ENCODE measurements at places on chromosomes 1 and 21. TPM values are rescaled to one million over a fixed set of nuclear protein-coding genes. Genes with fewer than 3 reads are reported as not detected.

DNA sequence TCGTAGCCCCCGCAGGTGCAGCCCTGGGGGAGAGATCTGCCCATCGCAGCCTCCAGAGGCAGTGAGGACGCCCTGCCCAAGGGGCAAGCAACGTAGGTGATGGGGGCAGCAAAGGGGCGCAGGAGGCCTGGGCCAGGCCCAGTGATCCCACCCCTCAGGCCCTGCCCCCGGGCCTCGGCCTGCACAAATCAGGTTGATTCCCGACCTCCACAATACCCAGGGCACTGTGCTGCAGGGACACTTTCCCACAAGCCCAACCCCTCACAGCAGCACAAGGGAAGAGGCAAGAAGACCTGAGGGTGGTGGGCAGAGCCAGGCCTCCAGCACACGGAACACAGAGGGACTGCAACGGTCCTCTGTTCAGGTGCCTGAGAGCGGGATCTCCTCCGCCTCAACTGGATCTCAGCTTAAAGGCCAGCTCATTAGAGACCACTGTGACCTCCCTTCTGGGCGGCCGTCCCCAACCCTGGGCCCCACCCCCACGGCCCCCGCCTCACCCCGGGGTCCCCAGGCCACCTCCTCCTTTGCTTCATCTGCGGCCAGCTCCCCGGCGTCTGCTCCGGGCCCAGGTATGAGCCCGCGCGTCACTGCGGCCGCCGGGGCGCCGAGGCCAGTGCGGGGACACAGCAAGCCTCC is 812 bp upstream of the ARF1 start:
- DNase-seq: no peak

The TGFB2 gene
- 0.40 TPM for total RNA-seq

DNA sequence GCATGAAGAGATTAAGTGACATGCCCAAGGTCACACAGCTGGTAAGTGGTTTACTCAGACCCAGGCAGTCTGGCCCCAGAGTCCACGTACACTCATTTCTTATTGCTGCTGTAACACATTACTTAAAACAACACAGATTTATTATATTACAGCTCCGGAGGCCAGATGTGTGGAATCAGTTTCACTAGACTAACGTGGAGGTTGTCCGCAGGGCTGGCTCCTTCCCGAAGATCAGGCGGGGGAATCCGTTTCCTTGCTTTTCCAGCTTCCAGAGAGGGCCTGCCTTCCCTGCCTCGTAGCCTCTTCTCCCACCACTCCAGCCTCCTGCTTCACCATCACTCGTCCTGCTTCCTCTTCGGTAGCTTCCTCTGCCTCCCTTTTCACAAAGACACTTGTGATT is 81.2 kb downstream of the KCNN3 start:
- DNase-seq: no peak

DNA sequence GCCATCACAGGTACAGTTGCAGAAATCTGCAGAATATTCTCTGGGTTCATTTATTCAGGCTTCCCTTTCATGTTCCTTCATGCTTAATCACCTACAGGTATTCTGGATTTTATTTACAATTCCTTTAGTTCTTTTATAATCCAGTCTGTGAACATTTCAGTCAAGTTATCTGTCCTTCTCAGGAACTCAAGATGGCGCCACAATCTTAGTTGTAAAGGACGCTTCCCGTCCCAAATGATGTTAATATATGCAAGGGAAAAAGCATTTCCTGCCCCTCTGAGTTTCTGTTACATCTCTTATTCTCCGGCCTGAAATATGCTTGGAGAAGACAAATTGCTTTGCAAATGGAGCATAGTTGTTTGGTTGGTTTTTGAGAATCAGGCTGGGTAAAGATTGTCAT is 19.3 kb downstream of the F3 start:
- DNase-seq: no peak

DNA sequence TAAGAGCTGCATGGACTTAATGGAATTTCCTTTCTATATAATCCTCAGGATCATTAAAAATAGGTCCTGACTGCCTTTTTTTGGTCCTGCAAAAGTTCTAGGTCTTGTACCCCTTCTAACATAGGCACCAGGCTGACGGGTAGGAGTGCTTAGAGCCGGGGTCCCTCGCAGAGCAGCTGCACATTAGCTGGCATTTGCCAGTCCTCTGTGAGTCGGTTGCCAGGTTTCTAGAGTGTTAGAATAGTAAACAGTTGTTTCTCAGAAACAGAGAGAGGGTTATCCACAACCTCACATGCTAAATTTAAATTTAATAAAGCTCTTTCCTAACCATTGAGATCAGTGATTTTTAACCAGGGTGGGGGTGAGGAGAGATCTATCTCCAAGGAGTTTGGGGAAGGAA is 35.4 kb upstream of the HEATR1 start:
- DNase-seq: no peak

- DNase-seq: no peak
Observed at GRCh38 chr1:162327788-162328165, 48.9 kb downstream of the SPATA46 start.

The CASQ1 gene
- total RNA-seq: not detected

The MAST2 gene
- 11.0 TPM for total RNA-seq

The F5 gene
- total RNA-seq: not detected

DNA sequence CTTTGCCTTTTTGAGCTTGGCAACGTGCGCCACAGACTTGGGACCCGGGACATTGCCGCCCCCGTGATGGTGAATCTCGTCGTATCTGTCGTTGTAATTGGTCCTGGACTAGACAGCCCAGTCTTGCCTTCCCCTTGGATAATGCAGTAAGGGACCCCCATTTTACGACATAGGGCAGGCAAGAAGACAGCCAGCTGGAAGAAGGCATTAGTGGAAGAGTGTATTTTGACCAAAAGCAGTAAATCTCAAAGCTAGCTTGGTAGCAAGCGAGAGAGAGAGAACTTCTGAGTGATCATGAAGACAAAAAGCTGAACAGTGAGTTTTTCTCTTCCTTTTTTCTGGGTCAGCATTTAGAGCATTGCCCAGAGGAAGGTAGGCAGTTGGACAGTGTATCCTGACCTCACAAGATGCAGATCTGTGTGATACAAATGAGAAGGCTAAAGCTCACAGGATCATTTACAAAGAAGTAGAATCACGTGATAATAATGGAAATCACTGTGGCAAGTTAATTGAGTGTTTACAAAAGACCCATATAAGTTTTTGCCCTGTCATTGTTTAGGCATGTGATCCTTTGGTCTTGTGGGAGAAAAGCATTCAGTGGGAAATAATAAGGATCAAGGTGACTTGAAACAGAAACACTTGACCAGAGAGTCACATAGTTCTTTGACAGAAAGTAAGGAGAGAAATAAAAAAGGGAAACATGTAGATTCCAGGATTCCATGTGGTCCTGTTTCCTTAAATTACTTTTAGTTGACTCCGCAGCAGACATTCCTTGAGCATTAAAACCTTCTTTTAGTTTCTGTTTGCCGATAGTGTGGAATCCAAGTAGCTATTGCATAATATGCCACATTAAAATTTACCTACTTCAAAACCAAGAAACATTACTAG is 66.3 kb downstream of the CNST start:
- no peak for DNase-seq

The COL8A2 gene
- total RNA-seq: 6.1 TPM

DNA sequence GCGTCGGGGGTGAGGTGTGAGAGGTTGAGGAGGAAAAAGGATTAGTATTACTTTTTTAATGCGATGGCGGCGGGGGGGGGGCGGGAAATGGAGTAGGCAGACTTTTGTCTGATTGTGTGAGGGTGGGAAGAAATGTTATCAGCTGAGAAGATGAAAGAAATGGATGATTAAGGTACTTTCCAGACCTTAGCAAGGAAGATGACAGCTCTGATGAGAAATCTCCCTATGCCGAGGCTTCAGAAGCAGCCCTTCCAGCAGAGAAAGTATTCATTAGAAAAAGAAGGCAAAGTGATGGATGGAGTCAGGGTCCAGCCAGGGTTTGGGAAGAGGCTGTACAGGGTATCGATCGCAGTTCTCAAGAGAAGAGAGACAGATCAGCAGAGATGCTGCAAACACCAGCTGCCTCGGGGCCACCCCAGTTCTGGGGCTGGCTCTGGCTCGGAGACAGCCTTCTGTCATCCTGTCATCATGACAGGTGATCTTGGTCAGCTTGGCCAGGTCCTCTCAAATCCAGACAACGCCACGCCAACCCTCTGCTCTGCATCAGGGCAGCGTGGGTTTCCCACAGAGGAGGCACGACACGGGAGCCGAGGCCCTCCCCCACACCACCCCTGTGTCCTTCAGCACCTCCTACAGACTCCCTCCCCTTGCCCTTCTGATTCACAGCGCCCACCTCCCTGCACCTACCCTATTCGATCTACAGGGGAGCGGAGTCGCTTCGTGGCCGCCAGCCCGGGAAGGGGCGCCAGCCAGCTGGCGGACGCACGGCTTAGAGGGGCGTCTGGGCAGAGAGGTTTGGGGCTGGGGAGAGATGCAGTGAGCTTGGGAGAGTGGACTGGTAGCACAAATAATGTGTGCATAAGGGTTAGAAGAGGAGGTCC is 674 bp upstream of the ATXN7L2 start:
- no peak for DNase-seq

The SUMO3 gene
- 42.0 TPM for total RNA-seq

DNA sequence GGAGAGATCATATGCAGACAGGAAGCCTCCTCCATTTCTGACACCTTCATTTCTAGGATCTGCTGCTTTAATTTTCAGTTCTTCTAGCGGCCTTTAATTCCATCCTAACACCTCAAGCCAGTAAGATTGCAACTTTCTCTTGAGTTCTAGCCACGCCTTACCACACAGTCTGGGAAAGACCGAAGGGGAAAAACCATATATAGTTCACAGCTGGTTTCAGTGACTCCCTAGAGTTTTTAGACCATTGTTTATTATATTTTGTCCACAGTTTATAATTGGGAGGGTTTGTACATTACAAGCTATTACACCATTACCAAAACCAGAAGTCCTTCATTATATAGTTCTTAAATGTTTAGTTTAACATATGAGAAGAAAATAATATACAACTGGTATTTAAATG is 37.5 kb downstream of the DPH5 start:
- DNase-seq: no peak

DNA sequence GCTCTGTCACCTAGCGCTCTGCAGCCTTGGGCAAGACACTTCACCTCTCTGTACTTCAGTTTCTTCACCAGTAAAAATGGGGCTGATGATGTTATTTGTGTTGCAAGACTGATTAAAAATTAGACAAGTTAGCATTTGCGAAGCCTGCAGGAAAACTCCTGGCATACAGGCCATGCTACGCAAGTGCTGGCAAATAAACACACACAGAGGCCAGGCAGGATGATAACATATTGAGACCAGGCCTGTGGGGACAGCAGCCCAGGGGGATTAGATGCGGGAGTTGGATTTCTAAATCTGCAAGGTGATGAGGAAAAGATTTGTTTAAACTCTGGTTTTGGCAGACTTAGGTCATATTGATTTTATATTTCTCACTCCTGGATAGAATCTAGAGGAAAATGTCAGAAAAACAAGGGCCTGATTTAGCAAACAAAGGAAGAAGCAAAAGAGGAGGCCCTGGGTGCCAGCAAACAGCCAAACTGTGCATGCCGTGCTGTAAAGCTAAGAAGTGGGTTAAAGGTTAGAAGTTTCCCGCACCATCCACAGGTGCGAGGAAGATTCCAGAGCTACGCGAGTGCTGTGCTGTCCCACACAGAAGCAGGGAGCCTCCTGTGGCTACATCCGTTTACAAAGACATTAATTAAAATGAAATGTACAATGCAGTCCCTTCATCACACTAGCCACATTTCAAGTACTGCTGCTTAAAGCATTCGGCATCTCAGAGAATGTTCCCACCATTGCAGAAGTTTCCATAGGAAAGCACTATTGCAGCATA is 532.2 kb downstream of the NPHP4 start:
- DNase-seq: no peak

DNA sequence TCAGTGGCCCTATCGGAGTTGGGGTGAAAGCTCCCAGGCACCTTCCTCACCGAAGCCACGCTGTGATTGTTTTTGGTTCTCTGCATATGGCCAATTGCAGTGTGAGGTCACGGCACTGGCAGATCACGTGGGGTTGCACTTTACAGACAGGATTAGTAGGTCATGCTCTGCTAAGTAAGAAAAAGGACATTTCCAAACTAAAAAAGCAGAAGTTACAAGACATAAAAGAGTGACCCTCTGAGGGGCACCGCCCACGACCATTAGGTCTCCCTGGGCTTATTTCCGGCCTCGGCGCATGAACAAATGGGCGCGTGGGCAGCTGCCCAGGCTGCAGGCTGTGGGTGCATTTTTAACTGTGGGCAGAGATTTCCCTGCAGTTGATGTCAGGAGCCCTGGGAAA is 2.0 kb downstream of the CAPN9 start:
- DNase-seq: no peak

- no peak for DNase-seq
Observed at GRCh38 chr1:24806588-24806987, 61.3 kb downstream of the CLIC4 start.

- DNase-seq: no peak
Observed at GRCh38 chr1:154334079-154335024, 9.0 kb downstream of the ATP8B2 start.

- no peak for DNase-seq
Observed at GRCh38 chr1:160746836-160747500, 7.9 kb downstream of the SLAMF7 start.

DNA sequence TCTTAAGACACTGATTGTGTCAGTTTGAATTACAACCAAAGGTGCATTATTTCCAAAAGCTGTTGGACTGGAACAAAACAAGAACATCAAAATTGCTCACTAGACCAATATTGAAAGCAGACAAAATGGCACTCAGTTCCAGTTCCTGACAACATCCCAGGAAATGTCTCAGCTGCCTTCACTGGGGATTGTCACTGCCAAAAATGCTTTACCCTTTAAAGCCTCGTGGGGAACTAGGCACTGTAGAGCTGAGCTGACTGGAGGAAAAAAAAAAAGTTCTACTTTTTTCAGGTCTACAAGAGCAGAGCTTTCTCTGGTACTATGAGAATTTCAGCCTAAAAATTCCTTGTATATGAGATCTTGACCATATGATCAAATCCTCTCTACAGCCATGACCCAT is 21.9 kb downstream of the GPR52 start:
- DNase-seq: no peak

DNA sequence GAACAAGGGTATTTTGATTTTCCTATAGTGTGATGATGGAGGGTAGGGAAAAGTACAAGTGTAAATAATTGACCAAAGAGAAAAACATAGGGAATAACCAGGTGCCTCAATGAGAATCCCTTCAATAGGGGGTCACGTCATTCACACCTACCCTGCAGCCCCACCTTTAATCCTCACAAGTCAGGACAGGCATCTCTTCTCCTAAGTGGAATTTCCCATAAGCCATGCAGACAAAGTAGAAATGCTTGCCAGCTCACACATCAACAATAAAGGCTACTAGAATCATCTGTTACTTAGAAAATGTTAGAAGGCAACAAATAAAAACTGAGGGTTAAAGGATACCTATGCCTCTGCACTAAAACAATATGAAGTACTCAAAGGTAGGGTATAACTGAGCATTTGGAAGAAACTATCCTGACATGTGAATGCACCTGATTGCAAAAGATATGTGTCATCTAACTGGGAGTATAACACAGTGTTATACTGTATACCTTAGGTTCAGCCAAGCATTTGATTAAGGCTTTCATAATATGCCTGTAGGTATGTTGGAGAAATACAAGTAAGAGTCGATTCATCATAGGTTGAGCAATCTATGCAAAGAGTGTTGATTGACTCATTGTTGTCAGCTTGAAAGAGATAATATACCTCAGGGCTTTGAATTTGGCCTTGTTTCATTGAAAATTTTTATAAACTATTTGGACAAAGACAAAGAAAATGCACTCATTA is 32.4 kb upstream of the ATP1A1 start:
- DNase-seq: no peak
